ENCODE measurements at places on chromosomes 7 and 10.

GRCh38 chr10:130621231-130621775 is 485.1 kb downstream of the GLRX3 start:
- no peak for DNase-seq

DNA sequence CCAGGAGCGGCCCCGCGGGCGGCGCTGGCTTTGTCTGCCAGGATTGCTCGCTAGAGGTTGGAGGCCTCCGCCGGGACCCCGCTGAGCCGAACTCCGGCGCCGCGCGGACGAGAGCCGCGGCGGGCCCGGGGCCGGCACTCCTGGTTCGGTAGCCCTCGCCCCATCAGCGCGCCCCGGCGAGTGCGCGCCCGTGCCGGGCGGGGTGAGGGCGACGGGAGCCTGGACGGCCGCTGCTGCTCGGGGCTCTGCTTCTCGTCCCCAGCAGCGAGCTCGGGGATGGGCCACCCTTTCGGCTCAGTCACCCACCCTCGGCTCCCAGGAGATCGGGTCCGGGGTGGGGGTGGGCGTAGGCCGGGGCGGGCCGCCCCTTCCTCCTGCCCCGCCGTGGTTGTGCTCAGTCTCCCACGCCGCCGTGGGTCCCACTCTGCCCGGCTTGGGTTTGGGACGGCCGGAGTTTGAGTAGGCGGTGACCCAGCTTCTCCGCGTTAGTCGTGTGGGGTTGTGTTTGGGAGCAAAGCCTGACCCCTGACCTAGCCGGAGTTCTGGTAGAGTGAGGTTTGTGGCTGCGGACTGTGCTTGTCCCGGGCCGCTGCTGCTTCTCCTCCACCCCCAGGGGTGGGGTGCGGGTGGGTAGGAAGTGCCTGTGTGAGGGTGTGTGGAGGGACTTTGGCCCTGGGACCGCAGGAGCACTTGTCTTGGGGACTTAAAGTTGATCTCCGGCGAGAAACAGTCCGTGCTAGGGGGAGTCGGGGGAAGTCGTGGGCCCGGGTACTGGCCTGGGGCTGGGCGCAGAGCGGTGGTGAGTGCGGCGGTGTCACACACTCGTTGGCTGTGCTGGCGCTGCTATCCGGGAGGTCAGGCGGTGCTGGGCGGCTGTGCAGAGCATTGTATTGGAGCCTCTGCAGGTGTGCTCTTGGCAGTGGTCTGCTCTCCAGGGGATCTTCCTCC is 677 bp downstream of the TSPAN14 start:
- no peak for DNase-seq

GRCh38 chr10:61166065-61166464 is 222.1 kb upstream of the RHOBTB1 start:
- no peak for DNase-seq

DNA sequence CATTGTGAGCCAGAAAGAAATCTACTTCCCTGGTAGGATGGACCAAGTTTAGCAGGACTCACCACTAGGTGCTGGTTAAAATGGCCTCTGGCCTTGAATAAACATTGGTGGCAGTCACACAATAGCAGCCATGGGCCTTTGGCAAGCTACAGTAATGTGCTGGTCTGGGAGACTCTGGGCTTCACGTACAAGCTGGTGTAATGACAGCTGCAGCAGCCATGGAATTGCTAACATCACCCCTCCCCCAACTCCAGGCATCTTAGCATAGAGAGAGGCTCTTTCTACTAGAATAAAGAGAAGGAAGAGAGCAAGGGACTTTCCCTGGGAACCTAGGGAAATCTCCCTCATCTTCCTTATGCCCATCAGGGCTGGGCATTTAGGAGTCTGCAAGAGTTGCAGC is 205.1 kb upstream of the SEMA3A start:
- no peak for DNase-seq

DNA sequence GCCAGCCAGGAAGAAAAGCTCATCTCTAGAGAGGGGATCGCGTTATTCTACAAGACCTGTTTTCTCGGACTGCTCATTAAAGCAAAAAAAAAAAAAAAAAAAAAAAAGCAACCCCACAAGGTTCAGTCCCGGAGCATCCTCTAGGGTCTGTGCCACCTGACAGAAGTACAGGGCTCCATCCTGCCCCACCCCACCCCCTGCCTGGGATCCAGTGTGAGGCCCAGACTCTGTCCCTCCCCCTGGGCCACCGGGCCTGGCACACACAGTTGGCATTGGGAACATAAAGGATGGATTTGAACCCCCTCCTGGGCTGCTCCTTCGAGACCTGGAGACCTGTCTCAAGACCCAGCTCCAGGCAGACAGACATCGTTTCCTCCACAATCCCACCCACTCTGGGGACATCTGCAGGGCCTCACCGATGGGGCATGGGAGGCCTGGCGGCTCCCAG is 688 bp downstream of the ORAI2 start:
- DNase-seq = no peak

DNA sequence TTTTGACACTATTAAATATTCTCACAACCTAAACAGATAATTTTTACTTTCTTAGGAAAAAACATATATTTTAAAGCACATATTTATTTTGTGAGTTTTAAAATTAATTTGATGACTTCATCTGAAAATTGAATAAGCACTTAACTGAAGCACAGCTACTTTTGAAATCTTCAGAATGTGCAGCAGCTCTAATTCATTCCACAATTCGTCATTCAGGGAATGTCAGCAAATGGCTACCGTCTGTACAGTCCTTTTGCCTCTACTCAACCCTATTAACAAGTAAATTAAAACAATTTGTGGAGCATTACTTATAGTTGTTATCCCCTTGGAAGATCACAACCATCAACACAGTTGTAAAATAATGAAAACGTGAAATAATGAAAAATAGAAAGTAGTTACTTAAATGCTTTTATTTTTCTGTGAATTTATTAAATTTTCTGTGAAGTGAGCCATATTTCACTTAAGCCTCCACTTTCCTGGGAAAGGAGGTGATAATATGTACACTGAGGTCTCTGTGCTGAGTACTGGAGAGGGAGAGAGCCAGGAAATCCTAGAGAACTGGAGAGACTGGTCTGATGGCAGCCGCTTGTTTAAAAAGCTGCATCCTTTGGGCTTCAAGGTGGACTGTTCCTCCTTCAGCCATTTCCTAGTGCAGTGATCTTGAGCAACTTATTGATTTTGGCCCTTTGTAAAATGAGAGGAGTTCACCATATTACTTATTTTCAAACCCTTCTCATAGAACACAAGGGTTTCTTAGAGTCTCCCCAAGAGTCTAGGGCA is 70.6 kb downstream of the REEP3 start:
- DNase-seq = no peak

GRCh38 chr7:138668229-138668596 is 32.9 kb downstream of the SVOPL start:
- DNase-seq = no peak

- DNase-seq = no peak
Observed at GRCh38 chr7:135517060-135517459, 7.2 kb upstream of the CNOT4 start.

- no peak for DNase-seq
Observed at GRCh38 chr10:73576178-73576889, 14.8 kb downstream of the USP54 start.

DNA sequence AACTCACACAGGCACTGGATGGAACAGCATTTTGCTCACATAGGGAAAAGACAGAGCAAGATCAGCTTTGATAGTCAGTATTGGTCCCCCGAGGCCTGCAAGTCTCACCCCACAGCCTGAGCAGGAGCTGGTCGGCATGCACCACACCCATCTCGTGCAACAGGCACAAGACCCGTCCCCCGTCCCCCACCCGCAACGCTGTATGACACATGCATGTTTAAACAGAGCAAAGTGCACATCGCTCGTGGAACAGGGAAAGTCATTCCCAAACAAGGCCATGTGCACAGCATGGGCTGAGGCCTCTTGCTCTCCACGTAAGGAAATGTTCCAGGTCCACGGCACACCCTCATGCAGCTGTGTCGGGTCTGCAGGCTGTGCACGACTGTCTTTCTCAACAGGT is 527.2 kb downstream of the ACTR3B start:
- DNase-seq = no peak

Data from stimulated activated CD4-positive, alpha-beta T cell treated with anti-CD3 and anti-CD28 coated beads, Interleukin-1b, Interleukin-23, amount 100 ng/mL, for 1 hour (primary cell).